Colonic mucosa (tissue), 4 donors: ENCODE measurements at places on chromosomes 2 and 18. TPM values are rescaled to one million over a fixed set of nuclear protein-coding genes. Genes with fewer than 3 reads are reported as not detected.

GRCh38 chr2:55431982-55432627 lies 12.4 kb upstream of the CCDC88A start:
- DNase-seq: no peak

DNA sequence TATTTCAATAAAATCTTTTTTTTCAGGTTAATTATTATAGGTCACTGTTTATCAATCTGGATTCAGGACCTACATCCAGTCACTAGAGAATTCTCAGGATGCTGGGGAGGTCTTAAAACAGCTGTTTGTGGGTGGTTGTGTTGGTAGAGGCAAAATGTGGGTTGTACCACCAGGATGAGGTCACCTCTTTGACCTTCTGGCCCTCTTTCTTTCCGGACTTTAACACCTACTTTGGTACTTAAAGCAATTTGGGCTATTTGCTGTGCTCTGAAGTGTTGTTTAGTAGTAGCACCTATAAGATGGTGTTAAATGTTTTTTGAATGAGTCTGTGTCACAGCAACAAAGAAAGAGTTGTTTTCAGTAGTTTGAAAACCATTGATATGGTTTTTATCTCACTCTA lies 14.6 kb downstream of the EML4 start:
- DNase-seq: no peak

DNA sequence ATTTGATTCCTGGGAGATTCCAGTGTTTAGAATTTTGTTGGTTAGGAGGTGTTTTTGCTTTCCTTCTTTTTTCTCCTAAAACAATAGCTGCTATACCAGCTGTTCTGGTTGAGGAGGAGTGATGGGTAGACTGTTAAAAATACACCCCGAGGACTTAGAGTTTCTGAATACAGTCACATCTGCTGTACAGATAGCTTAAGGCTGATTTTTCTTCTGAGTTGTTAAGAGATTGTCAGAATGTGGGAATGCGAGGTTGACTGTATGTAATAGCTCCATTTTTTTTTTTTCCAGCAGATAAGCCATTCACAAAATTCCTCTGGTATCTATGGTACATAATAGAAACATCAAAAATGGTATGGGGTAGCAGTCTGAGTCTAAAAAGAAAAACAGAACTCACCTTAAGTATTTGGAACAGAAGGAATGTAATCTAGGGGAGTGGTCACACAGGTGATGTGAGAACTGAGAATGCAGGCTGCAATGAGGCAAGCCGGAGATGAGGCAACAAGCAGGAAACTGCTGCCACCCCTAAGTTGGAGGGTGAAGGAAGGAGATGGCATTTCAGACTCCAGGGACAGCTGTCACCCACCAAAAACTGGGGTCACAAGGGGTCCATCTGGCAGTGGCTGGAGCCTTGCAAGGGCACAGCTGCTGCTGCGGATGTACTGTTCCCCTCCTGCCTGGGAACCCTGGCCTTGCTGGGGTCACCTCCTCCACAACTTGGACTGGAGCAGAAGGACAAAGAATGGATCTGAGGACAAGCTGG lies 2.4 kb downstream of the DGKD start:
- no peak for DNase-seq

- DNase-seq: peak; percentile 22
Measured at GRCh38 chr2:221205103-221205673, 366.9 kb downstream of the EPHA4 start.

- no peak for DNase-seq
Measured at GRCh38 chr2:46072101-46072820, 224.9 kb upstream of the EPAS1 start.

DNA sequence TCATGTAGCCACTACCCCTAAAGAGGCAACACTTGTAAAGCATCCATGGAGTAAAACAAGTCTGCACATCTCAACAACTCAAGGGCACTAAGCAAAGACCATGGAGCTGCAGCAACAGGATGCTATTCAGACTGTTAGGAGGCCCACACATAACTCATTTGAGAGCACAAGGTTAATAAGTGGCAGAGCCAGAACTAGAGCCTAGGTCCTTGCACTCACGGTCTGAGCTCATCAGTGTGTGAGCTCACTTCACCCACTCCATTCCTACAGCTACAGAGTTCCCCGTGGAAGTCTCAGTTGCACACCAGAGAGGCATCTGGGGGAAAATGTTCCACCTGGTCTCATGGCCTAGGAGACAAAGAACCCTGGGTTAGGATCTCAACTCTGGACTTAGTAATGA lies 35.0 kb downstream of the TTC32 start:
- DNase-seq: no peak

GRCh38 chr2:223591596-223591995 lies 10.6 kb downstream of the SCG2 start:
- no peak for DNase-seq

DNA sequence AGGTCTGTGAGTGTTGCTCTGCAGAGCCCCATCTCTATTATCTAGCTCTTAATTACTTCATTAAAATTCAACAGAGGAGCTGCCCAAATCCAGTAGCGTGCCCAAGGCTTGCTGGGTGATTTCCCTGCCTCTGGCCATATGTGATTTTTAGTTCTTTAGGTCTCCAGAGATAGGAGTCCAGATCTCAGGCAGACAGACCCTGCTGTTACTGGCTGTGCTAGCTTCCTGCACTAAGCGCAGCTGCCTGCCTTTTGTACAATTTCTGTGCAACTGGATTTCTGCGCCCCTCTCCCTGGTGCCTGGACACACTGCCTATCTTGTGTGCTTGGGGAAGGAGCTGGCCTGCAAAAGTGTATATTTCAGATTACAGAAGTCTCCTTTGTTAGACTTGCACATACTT lies 136.5 kb downstream of the TDRD15 start:
- no peak for DNase-seq

The MC5R gene
- total RNA-seq: not detected

The TMEM247 gene
- total RNA-seq: not detected

The DSG3 gene
- 0.07 TPM for total RNA-seq

DNA sequence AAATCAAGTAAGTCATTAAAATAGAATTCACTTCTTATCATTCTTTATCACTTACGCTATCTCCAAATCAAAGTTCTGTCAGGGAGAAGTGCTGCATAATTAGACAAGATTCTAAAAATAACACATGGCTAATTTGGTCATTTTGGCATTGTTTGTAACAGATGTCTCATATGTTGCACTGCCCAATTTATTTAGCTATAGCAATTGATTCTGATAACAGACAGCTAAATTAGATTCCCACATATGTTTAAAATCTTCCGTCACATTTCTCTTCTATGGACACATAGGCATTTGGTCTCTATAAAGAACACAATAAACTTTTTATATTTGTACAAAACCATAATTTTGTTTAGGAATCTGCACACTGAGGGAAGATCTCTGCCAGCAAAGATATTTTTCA lies 644.5 kb upstream of the VRK2 start:
- no peak for DNase-seq

The MROH2A gene
- total RNA-seq: not detected

The CAPN14 gene
- total RNA-seq: not detected

The SIGLEC15 gene
- total RNA-seq: not detected

GRCh38 chr2:86038291-86039081 lies 67.2 kb downstream of the POLR1A start:
- DNase-seq: peak; percentile 29

The GDF7 gene
- 0.11 TPM for total RNA-seq

The TDRD15 gene
- not detected for total RNA-seq

The ZBTB7C gene
- total RNA-seq: 25.1 TPM

DNA sequence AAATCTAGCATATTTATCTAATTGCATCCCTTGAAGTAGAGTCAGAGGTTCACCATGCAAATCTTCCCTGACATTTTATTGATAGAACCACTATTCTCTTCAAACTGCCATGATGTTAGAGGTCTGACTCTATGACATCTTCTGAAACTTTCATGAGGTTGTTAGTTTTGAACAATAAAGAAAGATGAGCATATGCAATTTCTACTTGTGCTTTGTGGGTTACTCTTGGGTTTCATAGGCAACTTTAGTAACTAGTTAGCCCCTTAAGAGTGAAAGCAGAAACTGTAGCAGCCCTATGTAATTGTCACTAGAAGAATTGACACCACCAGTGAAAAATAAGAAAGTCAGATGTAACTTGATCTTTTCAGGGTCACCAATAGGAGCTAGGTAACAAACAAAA lies 53.1 kb upstream of the ZEB2 start:
- no peak for DNase-seq

DNA sequence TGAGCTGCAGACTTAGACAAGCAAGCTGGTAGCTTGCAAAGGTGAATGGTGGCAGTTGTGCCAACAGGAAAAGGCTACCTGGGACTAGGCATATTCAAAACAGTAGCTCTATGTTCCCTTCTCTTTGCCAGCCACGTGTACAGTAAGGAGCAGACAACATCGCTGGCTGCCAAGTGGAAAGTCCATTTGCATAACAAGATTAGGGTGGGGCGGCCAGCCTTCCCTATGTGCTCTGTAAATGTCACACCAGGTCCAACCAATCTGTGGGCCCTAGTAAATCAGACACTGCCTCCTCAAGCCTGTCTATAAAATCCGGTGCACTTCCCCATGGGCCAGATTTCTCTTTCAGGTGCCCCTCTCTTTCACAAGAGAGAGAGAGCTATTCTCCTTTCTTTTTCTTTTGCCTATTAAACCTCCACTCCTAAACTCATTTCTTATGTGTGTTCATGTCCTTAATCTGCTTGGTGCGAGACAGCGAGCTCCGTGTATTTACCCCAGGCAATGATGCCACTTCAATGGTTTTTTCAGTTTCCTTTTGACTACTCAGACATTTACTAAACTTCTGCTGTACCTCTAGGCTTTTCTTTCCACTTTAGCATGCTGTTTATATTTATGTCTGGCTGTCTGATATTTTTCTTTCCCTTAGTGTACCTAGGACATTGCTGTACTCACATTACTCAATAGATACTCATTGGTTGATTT lies 297.4 kb upstream of the GCFC2 start:
- peak; percentile 70 for DNase-seq

The CAVIN2 gene
- 12.7 TPM for total RNA-seq

GRCh38 chr2:232343821-232344220 lies 34.7 kb upstream of the ALPP start:
- DNase-seq: no peak

DNA sequence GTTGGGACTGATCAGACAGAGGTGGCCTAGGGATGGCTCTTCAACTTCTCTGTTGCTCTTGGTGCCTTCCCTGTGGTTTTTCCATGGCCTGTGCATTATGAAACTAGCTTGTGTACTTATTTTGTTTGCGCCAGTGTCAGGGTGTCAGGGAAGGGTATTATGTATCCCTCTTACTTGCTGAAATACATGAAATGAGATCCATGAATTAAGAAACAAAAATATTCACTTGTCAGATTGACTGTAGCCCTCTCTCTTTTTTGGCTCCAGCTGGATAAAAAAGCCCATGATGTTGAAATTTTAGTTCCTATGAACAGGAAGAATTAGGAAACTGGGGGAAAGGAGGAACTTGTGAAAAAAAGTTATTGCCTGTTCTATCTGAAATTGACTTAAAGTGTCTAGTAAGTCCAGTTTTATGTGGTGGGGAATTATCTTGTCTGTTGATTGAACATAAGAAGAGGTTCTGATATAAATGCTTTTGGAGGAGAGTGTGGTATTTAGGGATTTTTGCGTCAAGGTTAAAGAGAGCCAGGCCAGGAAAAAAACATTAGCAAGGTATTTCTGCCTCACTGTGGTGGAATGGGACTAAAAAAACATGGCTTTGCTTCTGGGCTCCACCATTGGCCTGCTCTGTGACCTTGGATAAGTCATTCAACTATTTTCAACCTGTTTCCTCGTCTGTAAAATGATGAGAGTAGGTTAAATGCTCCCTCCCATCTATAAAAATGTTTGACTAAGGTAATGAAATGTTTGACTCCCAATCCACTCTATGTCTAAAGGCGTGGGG lies 12.0 kb downstream of the UGP2 start:
- peak; percentile 47 for DNase-seq

The REEP1 gene
- 5.7 TPM for total RNA-seq

DNA sequence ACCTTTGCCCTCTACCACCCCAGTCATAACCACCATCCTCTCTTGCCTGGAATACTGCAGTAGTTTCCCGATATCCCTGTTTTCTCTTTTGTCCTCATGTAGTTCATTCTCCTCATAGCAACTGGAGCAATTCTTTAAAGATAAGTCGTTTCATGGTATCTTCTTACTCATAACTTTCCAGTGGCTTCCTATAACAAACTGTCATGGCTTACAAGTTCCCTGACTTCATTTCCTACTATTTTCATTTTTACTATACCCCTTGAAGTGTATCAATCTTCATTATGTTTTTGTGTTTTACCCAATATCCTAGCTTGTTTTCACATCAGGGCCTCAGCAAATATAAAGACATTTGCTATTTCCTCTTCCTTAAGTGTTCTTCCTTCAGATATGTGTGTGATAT lies 83.7 kb upstream of the PROKR1 start:
- DNase-seq: no peak

DNA sequence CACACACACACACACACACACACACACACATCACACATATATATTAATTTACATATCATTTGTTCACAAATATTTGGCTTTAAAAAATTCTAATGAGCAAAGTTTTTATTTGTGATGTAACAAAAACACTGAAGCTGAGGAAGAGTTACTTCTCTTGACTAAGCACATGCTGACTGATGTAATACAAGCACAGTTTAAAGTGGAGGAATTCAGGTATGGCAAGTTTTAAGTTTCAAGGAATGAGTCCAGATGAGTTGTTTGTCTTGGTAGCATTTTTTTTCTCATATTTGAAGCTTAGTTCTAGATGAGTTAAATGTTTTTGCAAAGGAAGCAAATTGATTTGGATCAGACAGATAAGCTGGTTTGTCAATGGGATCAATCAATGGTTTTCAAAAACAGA lies 20.2 kb upstream of the CALCRL start:
- no peak for DNase-seq

DNA sequence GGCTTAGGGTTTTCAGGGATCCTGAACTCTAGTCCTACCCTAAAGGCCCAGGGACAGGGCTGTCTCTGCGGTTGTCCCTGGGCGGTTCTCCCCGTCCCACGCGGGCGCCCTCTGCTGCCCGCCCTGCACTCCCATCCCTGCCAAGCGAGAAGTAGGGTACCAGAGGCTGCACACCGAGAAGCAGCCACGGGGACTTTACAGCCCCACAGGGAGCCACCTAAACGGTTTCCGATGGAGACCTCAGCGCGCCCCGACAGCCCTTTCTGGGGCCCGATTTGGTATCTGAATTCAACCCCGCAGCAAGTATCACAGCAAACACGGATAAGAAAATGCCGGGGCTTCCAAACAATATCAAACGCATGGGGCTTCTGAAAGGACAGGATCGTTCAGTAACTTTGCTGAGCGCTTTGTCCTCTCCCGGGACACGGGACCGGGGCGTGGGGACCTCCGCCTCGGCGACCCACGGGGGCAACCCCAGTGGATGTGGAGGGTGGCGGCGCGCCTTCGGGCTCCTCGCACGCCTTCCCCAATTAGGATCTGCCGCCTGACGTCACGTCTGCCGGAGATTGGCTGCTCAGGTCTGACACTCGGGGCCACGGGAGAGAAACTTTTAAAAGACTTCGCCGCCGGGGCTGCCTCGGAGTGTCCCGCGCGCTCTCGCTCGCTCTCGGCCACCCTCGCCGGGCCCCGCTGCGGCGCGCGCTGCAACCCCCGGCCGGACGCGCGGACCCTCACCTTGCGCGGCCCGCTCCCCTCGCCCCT lies at the start of gene LTBP1:
Gene LTBP1 (plus strand): TSS at position 640 of the 762 bp plus-strand sequence. CDS start 372 bp downstream, outside the sequence.
- peak; percentile 84 for DNase-seq

The ASXL3 gene
- 0.59 TPM for total RNA-seq
